ENCODE measurements at places on chromosomes 12 and 14.

DNA sequence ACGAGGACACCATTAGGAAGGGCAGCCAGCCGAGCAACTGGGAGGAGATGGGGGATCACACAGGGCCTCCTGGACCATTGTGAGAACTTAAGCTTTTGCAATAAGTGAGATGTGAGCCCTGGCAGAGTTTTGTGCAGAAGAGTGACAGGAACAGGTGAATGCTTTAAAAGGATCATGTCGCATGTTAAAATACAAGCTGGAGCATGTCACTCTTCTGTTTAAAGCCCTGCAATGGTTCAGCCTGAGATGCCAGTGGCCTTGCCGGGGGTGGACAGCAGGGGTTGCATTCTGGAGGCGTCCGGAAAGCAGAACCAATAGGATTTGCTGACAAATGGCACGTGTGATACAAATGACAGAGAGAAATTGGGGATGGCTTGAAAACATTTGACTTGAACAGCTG is 137.5 kb upstream of the RFLNA start:
- no peak for DNase-seq

- peak; percentile 70 for DNase-seq
Observed at GRCh38 chr12:26658991-26659390, 174.0 kb downstream of the ITPR2 start.

DNA sequence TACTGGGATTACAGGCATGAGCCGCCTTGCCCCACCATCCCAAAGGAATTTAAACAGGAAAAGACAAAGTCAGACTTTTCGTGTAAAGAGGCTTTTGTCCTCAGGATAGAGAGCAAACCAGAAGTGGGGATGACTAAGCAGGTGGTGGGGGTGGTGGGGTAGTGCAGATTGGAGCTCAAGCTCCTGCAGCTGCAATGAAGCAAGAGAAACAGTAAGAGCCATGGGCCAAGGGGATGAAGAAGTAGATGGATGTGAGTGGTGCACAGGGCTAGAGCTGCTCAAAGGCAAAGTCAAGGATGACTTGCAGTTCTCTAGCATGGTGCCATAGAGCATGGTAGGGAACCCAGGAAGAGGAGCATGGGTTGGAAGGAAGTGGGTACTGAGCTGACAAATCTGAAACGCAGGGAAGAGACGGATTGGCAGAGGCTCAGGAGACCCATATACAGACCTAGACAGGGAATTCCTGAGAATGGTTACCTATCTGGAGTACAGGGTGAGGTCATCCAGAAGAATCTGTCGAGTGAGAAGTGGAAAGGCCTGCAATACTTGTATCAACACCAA is 11.4 kb upstream of the RNF34 start:
- DNase-seq: peak; percentile 79

- no peak for DNase-seq
Observed at GRCh38 chr12:88310666-88311065, 168.6 kb downstream of the TMTC3 start.

DNA sequence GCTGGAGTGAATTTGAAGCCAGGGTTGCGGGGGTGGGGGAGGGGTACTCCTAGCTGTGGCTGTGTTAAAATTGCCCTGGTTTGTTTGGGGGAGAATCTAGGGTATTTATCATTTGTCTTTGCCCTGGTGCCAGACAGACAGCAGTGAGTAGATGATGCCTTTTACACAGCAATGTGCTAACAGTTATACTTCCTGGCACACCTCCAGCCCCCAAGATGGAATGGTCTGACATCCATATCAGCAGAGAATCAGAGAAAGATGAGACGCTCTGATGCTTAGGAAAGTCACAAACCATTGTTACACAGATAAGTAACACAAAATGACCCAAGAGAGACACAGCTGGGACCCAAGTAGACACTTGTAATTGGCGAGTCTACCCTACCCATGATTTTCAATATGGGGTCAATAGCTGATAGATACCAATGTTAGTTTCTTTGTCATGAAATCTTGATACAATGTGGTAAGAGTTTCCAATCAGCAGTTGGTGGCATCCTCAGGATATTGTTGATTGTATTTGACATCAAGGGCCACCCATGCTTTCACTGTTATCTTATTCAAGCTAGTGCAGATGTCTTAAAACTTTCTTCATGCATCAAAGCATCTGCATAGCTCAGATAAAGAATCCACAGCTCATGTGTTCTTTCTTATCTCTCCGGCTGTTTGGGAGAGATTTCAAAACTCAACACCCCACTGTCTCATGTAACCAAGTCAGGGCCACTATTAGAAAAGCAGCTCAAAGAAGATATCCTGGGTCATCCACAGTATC is 2.6 kb upstream of the PRKAB1 start:
- DNase-seq: no peak

- no peak for DNase-seq
Observed at GRCh38 chr12:12336511-12336910, 13.5 kb downstream of the MANSC1 start.

Data from AG08395 (cell line).